ENCODE measurements at places on chromosomes 4 and X.

- DNase-seq = no peak
These were observed 66.6 kb downstream of the INTS12 start for GRCh38 chr4:105641845-105642244.

DNA sequence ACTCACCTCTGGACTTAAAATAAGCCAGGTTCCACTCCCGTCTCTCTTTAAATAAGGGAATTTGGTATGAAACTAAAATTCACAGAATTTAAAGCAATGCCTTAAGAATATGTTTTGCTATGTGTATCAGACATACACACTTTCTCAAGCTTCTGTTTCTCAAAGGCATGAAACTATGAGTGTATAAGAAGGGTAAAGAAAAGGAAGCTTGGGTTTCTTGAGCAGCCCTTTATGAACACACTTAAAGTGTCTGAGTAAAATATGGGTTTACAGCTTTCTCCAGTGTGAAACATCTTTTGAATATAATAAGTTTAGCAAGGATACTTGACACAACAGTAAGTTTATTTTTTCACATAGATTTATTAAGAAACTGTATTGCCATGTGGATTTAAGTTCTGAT, 370.5 kb downstream of the TMA16 start:
- DNase-seq = no peak

- no peak for DNase-seq
These were observed 514.9 kb upstream of the LCORL start for GRCh38 chr4:18536428-18536827.

- DNase-seq = no peak
These were observed 18.4 kb upstream of the OGT start for GRCh38 chrX:71514367-71515037.

- DNase-seq = no peak
These were observed 246.8 kb downstream of the TRAM1L1 start for GRCh38 chr4:116838609-116839008.

DNA sequence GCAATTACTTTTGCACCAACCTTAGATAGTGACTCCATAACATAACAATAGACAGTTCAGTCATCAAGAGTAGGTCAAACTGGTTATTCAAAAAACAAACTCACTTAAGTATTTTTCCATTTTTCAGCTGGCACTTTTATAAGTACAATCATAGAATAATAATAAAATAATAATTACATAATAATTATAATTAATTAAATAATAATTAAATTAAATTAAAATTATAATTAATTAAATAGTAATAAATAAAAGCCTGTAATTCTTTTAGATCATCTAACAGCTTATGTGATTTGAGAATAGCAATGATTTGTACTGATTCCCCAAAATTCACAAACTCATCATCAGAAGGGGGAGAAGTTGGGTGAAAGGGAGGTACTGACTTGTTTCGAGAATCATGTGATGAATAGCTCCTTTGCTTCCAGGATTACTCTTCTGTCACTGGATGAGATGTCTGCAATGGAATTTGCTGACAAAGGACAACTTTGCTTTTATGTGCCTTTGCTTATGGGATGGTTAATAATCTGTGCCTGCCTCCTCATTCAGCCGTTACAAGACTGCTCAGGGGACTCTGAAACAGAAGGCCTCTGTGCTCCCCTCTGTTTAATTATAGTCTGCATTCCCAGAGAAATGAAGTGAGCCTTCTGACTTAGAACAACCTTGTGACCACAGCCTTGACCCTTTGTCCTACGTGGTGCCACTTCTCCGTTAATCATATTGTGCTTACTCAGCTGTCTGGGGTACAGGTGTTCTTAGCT, 104.8 kb upstream of the ENPEP start:
- no peak for DNase-seq

GRCh38 chrX:113920661-113921060, 663.2 kb upstream of the HTR2C start:
- no peak for DNase-seq

- DNase-seq = no peak
These were observed 135.8 kb upstream of the DGKK start for GRCh38 chrX:50606300-50606950.

DNA sequence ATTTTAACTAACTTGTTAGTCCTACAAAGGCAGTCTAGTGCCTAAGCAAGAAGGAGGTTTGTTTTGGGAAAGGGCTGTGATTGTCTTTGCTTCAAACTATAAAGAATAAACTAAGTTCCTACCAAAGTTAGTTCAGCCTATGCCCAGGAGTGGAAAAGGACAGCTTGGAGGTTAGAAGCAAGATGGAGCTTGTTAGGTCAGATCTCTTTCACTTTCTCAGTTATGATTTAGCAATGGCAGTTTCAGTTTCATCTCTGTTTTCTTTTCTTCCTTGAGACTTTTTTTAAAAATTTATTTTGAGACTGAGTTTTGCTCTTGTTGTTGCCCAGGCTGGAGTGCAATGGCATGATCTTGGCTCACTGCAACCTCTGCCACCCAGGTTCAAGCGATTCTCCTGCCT, 82.9 kb upstream of the NLGN4X start:
- DNase-seq = no peak

- no peak for DNase-seq
These were observed 25.3 kb upstream of the GATB start for GRCh38 chr4:151786158-151786495.

DNA sequence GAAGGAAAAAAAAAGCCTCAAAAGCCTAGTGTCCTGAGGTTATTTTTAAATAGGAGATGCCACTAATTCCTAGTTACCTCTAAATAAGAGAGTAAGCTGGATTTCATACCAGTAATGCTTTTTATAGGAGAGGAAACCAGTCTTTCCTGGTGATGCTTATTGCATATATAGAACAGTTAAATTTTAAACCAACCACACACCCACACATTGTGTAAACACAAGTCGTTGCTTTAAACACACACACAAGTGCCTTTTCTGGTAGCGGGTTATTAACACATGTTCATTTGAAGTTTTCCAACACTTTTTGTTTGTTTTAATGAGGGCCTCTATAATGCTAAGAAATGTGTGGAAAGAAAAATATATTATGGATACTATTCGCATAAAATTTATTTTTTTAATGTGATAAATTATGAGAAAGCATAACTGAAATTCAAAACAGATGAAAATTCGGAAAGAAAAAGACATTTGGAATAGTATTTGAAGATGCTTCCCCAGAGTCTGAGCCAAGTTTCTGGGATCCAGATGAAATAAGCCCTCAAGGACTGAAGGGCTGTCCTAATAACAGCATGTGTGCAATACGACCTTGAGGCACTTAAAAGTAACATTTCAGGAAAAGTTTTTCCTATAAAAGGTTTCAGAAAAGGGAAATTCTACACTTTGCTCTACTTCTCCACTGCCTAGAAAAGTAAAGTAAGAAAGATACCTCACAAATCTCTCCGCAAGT, 2.0 kb downstream of the ANTXR2 start:
- DNase-seq = no peak

- DNase-seq = no peak
These were observed 101.6 kb downstream of the KLHL8 start for GRCh38 chr4:87118826-87119225.

DNA sequence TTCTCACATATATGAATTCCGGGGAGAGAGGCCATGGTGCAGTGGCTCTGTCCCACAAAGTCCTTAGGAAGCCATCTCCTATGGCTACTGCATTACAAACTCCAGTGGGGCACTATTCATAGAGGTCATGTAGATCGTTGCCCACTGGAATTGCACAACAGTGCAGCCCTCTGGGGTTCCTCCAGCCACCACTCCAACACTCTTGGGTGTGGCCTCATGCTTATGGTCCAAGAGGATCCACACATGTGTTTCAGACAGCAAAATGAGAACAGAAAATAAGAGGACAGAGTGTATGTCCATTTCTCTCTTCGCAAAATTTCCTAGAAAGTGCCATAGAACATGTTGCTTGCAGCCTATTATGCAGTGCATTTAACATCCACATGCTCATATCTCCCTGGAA, 444.2 kb upstream of the FAM241A start:
- DNase-seq = no peak

- no peak for DNase-seq
These were observed 18.2 kb upstream of the PLA2G12A start for GRCh38 chr4:109748114-109748513.

GRCh38 chr4:108048997-108049396, 59.3 kb downstream of the HADH start:
- DNase-seq = no peak

DNA sequence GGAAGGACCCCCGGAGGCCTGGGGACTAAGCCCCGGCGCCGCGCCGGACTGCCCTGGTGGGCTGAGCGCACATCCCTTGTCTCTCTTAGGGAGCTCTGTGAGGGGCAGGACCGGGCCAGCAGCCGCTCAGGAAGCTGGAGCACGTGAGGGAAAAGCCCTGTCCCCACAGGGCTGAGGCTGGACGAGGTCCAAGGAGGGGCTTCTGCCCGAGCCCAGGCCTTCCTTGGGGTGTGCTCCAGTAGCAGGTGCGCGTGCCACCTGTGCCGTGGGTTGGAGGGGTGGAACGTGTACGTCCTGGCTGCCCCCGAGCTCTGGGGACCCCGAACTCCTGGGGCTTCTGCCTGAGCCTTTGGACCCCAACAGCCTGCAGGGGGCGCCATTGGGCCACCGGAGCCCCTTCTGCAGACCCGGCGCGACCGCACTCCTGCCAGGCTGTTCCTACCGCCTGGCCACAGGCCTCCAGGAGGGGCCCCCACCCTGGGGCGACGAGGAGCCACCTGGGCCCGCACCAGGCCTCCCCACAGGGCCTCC, 27.2 kb downstream of the TACC3 start:
- peak; percentile 64 for DNase-seq

- no peak for DNase-seq
These were observed 21.7 kb downstream of the KIAA0232 start for GRCh38 chr4:6804082-6804752.

GRCh38 chr4:55125087-55125721, at the start of gene KDR:
TSS of gene KDR (minus strand) at chr4:55125595. CDS start at chr4:55125293, 302 bp downstream.
- DNase-seq = no peak

- peak; percentile 29 for DNase-seq
These were observed at the start of gene ZIC3 for GRCh38 chrX:137565921-137566745. TSS of gene ZIC3 (plus strand) at chrX:137566127. CDS start at chrX:137566692, 565 bp downstream.

GRCh38 chrX:18810416-18810815, 103.0 kb downstream of the PPEF1 start:
- no peak for DNase-seq

DNA sequence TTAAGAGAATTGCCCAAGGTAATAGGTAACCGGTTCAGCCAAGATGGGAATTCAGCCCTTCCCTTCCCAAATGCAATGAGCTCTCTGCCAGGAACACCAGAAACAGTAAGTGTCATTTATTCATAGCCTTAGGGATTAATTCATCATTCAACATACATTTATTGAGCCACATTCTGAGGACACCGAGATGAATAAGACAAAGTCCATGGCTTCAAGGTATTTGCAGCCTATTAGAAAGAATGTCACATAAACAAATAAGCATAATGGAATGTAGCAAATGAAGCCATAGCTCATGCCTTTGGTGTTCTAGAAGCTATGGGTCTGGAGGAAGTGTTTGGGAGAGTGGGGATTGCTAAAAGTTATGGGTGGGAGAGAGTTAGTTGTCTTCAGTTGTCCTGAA, 6.3 kb upstream of the TAB3 start:
- no peak for DNase-seq

DNA sequence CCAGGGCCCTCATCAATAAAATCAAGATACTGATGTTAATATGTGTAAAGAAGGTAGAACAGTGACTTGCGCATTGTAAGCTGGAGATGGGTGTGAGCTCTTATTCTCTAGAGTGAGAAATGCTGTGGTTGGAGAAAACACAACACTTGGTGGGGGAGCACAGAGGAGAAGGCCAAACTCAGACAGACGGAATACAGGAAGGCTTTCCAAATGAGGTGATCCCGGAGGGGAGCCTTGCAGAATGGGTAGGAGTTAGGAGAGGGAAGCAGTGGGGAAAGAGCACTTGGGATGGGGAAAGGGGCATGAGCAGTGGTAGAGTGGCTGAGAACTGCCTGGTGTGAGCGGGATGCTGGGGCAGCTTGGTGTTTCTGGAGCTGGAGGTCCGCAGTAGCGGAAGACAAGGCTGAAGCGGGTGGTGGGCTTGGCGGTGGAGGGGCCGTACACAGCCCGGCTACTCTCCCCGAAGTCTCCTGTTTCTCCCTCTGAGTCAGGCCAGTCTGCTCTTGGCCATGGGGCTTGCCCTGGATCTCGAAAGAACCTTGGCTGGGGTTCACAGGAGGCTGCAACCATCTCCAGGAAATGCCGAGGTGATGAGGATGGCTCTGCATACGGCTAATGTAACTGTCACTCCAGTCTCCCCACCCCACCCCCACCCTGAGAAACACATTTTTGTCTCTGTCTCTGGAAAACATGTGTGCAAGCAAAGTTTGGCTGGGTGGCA, 11.3 kb upstream of the PLAC1 start:
- DNase-seq = no peak

GRCh38 chr4:83012200-83012686, 1.6 kb upstream of the LIN54 start:
- no peak for DNase-seq

- DNase-seq = peak; percentile 5
These were observed 28.2 kb upstream of the ANTXR2 start for GRCh38 chr4:80101071-80101791.

- no peak for DNase-seq
These were observed 480.8 kb upstream of the FAT1 start for GRCh38 chr4:187204389-187204918.

DNA sequence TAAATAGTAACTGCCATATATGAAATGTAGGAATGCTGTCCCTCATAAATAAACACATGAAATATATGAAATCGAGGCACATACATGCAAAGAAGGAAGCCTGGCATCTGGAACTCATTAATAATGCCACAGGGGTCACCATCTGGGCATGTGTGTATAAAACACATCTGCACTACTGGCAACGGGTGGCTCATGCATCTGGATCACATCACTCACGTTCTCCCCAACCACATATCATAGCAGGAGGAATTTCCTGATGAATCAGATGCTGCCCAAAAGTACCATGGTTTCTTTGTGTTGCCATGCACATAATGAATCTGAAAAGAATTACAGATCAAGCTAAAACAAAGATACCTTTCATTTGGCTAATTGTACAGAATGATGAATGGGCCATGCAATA, 28.6 kb downstream of the RNF175 start:
- DNase-seq = no peak

DNA sequence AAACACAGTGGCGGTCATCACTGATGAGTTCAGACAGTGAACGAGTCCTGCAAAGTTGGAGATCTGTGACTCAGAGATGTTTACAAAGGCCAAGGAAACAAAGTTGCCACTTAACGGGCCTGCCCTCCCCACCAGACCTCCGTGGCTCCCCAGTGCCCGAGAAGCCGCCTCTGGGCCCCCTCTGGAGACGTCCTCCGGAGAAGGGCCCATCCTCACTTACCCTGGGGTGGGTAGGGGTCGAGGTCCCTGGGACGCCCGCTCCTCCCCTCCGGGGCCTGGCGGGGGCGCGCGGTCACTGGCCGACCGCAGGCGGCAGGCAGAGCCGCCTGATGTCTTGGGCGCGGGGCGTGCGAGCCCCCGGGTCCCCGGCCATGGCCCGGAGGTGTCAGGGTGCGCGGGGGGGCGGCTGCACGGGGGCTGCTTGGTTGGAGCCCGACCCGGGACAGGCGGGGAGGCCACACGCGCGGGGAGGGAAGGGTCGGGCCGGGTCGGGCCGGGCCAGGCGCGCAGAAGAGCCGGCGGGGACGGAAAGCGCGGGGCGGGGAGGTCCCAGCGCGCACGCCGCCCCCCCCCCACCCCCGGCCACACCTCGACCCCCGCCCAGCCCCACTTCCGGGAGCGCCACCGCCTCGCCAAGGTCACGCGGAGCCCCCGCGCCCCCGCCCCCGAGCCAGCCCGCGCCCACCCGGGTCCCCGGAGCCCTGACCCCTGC, 529 bp downstream of the DHRSX start:
- DNase-seq = peak; percentile 45
